ENCODE measurements at places on chromosomes 3 and 15.

GRCh38 chr15:47326410-47327333 lies 390.6 kb upstream of the SEMA6D start:
- DNase-seq: no peak

- no peak for DNase-seq
Observed at GRCh38 chr3:61748288-61748687, 186.9 kb downstream of the PTPRG start.

GRCh38 chr15:32042269-32042972 lies 12.1 kb downstream of the CHRNA7 start:
- DNase-seq: no peak

DNA sequence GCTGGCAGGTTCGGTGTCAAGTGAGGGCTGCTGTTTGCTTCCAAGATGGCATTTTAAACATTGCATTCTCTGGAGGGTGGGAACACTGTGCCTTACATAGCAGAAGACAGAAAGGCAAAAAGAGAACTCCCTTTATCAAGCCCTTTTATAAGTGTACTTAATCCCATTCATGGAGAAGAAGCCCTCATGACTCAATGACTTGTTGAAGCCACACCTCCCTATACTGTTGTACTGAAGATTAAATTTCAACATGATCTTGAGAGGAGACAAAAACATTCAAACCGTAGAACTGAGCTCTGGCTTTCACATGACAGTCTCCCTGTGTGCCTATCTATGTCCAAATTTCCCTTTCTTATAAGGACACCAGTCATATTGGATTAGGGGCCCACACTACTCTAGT lies 443.4 kb upstream of the CDIN1 start:
- no peak for DNase-seq

DNA sequence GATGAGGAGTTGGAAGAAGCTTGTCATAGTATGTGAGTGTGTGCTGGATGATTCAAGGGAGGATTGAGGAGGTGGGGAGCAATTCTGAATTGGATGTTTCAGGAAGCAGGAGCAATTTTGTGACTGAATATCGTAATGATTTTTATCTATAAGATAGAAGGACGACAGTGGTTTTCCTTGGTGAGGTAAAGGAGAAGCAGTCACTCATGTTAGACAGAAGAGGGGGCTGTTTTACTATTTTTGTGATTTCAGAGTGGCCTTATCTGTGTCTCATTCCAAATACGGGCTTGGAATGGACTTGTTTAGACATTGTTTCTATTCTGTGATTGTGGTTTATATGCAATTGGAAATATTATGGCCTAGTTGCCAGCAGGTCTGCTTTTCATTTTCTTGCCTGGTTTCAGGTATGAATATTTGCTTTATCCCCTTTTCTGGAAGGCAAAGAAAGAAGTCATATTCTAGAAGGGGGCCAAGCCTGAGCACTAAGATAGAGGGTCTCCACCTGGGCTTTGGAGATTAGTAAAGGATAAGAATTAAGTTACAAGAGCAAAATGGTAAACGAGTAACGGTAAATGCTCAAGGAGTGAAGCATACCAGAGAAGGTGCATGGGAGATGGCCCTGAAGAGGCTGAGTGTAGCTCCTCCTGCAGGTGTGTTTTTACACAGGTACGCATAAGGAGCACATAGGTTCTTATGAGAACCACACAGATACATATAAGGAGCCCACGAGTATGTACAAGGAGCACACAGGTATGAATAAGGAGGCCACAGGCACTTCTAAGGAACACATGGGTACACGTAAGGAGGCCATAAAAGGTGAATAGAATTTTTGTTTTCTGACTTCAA lies 124.6 kb upstream of the KCNAB1 start:
- DNase-seq: no peak

- no peak for DNase-seq
Observed at GRCh38 chr3:126684218-126684751, 19.8 kb upstream of the CHCHD6 start.

- no peak for DNase-seq
Observed at GRCh38 chr3:177213801-177214535, 16.7 kb upstream of the TBL1XR1 start.

- no peak for DNase-seq
Observed at GRCh38 chr3:184669578-184669977, 42.3 kb downstream of the MAGEF1 start.

DNA sequence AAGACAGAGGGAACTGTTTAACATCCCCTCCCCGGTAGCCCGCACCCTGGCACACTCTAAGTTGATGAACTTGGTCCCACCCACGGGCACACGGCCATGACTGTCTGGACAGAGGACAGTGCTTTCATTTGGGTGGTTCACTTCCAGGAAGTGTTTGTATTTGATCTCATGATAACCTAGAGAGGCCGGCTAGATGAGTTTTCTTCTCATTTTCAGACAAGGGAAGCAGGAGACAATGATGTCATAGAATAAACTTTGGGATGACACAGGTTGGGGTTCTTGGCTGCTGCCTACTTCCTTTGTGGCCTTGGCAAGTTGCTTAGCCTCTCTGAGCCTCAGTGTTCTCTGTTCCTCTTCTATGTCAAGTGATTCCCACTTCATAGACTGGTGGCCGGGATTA lies 16.1 kb upstream of the LYSMD4 start:
- DNase-seq: no peak

- DNase-seq: no peak
Observed at GRCh38 chr15:96262549-96263489, 67.7 kb upstream of the NR2F2 start.

- DNase-seq: no peak
Observed at GRCh38 chr3:30777426-30778113, 116.9 kb downstream of the GADL1 start.

DNA sequence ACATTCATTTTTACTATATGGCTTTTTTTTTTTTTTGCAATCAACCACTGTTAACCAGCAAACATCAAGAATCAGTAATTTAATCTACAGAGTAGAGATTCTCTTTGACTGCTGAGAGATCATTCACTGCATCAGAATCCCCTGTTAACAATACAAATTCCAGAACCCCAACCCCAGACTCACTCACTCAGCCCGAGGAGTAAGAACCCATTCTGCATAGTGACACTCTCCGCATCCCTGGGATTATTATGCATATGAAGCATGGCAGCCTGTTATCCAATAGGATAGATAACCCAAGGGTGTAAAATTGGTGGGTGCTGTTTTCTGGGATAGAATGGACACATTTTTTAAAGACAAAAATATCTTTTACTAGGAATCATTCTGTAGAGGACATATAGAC lies 76.3 kb upstream of the CCDC39 start:
- no peak for DNase-seq

DNA sequence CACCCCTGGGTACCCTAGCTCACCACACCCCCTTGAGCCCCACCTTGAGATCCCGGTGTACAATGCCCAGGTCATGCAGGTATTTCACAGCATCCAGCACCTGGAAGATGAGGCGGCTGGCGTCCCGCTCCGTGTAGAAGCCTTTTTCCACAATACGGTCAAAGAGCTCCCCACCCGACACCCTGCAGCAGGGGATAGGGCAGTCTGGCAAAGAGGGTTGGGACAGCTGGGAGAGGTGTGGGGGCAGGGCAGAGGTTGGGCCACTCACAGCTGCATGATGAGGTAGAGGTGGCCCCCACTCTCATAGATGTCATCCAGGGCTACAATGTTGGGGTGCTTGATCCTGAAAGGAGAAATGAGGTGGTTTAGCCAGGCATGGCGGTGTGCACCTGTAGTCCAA lies 6.9 kb downstream of the CAMK1 start:
- no peak for DNase-seq

DNA sequence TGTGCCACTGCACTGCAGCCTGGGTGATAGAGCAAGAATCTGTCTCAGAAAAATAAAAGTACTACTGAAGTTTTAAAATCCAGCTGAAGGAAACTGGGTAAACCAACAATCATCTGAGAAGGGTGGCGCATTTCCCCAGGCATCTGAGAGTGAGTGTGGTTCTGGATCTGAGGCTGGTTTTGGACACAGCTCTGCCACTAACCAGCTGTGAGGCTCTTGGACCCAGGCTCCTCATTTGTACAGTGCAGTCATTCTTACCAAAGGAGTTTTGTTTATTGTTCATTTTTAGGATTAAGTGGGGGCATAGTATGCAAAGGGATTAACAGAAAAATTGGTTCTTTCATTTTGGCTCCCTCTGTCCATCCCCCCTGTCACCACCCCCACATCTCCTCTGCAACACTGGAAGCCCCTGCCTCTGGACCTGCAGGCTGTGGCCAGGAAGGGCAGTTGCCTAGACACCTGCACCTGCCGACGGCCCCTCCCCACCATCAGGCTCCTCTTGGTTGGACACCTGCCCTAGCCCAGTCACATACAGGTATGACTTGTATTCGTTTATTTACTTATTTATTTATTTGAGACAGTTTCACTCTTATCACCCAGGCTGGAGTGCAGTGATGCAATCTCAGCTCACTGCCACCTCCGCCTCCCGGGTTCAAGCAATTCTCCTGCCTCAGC lies 8.8 kb downstream of the NUP210 start:
- no peak for DNase-seq

DNA sequence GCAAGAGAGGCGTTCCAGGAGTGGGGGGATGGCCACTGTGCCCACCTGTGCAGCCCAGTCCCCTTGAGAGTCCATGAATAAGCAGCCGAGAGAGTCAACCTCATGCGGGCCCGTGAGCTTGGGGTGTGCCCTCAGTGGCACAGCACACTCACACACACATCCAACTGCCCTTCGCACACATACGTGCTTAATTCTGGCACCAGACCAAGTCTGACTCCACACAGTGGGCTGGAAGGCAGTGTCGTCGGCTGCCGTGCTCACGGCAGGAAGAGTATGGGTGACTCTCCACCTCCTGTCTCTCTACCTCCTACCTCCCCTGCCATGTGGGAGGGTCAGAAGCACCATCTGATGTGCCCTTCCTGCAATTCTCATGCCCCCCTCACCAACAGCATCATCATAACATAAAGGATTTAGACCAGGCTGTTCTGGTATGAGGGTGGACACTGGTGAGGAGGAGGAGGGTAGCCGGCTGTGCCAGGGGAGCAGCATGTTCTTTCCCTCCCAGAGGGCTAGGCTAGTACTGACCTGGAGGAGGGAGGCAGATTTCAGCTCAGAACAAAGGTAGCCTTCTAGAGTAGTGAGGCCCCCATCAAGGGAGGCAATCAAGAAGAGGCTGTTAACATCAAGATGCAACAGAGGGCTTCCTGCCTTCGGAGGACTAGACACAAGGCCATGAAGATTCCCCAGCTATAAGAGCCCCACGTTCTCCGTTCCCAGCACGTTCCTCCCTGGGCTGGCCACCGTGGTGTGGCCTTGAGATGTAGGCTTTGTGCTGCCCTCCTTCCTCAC lies 5.3 kb upstream of the STRA6 start:
- DNase-seq: peak; percentile 39

- DNase-seq: no peak
Observed at GRCh38 chr15:28132524-28133275, 33.6 kb upstream of the OCA2 start.

DNA sequence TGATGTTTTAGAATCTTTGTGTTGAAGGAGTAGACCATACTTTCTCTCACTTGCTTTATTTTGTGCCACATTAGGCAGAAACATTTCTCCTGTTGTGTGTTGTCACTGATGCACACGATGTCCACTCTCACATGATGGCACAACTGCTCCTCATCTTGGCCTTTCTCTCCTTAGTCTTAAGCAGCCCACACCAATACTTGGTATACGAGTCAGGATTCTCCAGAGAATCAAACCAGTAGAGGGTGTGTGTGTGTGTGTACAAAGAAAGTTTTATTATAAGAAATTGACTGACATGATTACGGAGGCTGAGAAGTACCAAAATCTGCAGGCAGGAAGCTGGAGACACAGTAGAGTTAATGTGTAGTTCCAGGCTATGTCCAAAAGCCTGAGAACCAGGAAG lies 187.1 kb downstream of the ALCAM start:
- no peak for DNase-seq

DNA sequence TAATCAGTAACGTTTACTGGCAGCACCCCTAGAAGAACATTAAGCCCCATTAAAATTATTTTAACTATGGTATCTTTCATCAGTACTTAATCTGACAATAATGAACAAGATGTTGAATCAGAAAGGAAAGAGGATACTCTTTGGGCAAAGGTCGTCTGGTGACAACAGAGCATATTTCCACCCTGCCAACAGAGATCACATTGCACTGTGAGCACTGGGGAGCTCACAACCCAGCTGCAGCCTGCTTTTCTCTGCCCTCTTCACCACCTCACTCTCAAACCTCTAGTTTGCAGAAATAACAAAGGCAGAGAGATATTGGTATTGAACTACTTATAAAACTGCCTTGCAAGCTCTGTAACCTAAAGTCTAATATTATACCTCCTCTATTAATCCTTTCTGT lies 130.0 kb downstream of the FBN1 start:
- DNase-seq: no peak

- DNase-seq: no peak
Observed at GRCh38 chr3:75110741-75111140, 496.3 kb upstream of the CNTN3 start.

DNA sequence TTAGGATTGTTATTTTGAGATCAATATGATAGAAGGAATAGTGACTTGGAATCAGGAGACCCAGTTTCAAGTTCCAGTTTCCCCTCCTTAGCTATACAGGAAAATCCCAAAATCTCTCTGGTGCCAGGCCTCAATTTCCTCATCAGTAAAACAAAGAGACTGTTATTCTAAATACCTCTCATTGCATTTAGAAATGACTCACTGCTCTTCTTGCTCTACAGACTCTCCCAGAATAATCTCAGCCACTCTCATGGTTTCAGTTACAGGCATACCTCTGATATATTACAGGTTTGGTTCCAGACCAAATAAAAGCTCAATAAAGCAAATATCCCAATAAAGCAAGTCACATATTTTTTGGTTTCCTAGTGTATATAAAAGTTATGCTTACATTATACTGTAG lies 28.3 kb downstream of the IMPG2 start:
- DNase-seq: no peak

DNA sequence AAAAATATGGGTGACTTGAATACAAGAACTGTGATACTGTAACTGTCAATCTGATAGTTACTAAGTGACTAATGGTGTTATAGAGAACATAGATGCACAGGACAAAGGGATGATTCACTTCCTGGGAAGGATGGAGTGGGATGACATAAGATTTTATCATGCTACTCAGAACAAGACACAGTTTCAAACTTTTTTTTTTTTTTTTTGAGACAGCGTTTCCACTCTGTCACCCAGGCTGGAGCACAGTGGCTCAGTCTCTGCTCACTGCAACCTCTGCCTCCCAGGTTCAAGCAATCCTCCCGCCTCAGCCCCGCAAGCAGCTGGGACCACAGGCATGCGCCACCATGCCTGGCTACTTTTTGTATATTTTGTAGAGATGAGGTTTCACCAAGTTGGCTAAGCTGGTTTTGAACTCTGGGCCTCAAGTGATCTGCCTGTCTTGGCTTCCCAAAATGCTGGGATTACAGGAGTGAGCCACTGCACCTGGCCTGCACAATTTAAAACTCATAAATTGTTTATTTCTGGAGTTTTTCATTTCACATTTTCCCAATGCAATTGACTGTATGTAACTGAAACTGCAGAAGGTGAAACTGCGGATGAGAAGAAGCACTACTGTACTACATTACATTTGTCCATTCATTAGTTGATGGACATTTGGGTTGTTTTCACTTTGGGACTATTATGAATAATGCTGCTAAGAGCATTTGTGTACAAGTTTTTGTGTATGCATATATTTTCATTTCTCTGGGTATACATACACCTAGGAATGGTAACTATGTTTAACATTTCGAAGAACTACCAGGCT lies 40.6 kb downstream of the ADIPOQ start:
- DNase-seq: no peak

- no peak for DNase-seq
Observed at GRCh38 chr3:155313300-155313699, 19.8 kb upstream of the STRIT1 start.

GRCh38 chr3:68007621-68008226 lies 353.3 kb upstream of the SUCLG2 start:
- DNase-seq: peak; percentile 64

GRCh38 chr3:36942638-36943248 lies 2.1 kb downstream of the TRANK1 start:
- DNase-seq: no peak
